Stimulated activated CD8-positive, alpha-beta memory T cell treated with anti-CD3 and anti-CD28 coated beads, Interleukin-4, amount 100 ng/mL, for 4 hours (primary cell): ENCODE measurements at places on chromosomes 16 and 17.

- no peak for DNase-seq
Observed at GRCh38 chr17:82815790-82816305, 24.0 kb downstream of the ZNF750 start.

- no peak for DNase-seq
Observed at GRCh38 chr17:15971098-15971678, 26.3 kb downstream of the ADORA2B start.

DNA sequence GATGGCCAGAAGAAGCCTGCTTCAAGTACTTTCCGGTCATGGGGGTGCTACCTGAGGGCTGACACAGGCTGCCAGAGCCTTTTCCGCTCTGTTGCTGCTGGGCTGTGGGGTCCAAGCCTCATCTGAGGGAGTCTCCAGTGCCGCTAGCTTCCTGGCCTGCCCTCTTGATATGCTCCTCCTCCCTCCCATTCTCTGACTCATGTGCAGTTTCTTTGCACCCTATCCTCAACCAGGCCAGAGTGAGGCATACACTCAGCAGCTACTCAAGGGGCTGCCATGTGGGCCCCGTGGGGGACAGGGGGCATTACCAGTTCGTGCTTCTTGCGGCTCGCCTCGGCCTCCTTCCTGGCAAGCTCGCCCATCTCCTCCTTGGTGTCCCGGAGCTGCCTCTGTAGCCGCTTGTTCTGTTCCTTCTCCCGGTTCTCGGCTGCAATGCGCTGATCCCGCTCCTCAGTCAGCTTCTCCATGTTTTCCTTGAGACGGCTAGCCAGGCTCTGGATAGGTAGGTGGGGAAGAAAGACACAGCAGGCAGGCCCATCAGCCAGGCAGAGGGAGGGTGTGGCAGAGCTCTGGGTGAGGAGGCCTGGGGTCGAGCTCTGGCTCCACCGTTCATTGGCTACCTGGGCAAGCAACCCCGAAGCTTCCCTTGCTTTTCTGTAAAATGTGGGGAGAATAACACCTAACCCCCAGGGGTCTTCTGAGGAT is 43.8 kb downstream of the PIPOX start:
- no peak for DNase-seq

DNA sequence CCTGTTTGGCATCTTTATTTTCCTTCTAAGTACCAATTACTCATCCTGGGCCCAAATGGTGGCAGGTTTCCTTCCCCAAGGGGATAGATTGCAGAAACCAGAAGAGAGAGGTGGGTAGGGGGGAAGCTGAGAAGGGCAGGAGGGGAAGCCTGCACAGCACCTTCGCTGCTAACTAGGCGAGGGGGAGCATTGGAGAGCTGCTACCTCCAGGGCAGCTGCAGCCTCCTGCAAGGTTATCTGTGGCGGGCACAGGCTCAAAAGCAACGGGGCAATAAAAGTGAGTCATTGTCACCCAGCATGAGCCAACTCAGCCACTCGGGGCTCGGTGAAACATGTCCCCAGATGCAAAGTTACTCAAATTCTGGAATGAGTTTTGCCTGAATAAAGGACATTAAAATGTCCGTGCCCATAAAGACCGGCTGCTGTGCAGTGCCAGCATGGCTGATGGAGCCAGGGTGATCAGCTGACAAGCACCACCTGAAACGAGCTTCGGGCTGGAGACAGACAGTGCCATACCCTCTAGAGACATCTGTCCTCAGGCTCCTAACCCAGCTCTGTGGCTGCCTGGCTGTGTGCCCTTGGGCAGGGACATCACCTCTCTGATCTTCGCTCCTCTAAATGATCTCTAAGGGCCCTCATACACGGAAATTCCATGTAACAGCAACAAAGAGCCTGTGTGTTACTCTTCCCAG is 68.1 kb upstream of the GRIN2A start:
- DNase-seq: no peak

DNA sequence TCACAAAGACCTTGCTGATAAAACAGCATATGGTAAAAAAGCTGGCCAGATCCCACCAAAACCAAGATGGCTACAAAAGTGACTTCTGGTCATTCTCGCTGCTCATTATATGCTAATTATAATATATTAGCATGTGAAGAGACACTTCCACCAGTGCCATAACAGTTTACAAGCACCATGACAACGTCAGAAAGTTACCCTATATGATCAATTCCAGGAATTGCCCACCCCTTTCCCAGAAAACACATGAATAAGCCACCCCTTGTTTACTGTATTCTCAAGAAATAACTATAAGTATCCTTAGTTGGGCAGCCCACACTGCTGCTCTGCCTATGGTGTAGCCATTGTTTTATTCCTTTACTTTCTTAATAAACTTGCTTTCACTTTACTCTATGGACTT is 44.6 kb upstream of the IRX5 start:
- no peak for DNase-seq

DNA sequence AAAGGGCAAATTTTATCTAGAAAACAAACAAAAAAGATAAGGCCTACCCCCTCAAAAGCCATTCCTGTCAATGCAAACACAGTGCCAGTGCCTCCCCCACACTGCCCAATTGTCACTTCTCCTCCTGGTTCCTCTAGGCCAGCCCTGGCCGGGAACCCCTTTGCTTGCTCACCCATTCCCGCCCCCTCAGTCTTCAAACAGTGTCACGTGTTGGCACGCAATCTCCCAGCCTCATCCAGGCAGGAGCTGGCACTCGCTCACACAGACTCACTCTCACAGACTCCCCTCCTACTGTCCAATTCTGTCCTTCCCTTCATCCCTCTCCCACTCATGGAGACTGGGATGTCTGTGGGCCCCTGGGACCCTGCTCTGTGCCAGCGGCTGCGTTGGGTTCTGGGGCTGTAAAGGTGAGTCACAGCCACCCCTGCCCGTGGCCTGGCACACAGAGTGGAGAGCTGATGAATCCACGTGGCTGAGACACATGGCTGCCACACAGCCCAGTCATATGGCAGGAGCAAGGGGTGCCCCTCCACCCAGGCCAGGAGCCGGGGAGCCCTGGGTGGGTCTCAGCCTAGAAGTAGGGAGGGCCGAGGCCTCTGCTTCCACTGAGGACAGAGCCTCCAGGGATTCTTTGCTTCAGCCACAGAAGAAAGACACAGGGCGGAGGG is 54.8 kb downstream of the VAC14 start:
- no peak for DNase-seq
